Cerebellar nuclear complex (tissue), 1 donor: ENCODE measurements at places on chromosomes 6 and 20.

DNA sequence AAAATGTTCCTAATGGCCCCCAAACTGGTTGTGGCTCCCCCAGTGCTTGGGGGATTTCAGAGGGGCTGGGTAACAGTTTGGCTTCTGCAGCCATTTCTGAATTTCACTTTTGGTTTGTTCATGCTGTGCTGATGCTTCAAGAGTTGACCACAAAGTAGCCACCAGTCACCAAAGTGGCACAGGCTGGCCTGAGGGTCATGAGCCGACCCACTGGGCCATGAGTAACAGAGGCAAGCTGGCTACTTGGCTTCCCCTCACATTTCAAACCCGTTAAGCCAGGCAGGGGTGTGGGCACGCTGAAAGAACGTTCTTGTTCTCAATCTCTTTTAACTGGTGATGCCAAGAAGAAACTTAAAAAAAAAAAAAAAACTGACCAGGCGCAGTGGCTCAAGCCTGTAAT, 15.1 kb upstream of the NXT1 start:
- no peak for DNase-seq

DNA sequence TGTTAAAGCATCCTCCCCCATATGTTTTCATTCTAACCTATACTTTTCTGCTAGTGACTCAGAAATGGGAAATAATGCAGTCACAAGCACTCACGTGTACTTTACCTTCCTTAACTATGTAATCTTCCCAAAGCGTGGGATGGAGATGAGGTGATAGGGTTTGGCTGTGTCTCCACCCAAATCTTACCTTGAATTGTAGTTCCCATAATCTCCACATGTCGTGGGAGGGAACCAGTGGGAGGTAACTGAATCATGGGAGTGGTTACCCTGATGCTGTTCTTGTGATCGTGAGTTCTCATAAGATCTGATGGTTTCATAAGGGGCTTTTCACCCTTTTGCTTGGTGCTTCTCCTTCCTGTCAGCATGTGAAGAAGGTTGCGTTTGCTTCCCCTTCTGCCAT, 35.4 kb downstream of the AGPAT4 start:
- DNase-seq: no peak

DNA sequence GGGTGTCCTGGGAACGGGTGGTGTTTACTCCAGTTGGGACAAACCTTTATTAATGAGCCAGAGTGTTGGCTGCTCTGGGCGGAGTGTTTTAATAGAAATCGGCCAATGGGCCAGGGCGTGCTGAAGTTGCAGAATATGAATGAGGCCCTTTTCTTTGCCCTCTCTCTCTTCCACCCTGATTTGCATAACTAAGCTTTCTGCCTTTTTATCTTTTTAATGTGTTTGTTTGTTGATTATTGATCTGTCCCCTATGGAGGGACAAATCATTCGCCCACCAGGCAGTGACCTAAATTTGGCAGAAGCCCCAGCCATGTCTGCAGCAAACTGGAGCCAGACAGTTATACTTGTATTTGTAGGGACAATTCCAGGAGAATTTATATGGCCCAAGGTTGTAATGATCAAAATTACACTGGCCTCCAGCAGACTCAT, 420.9 kb downstream of the PREX1 start:
- DNase-seq: no peak

DNA sequence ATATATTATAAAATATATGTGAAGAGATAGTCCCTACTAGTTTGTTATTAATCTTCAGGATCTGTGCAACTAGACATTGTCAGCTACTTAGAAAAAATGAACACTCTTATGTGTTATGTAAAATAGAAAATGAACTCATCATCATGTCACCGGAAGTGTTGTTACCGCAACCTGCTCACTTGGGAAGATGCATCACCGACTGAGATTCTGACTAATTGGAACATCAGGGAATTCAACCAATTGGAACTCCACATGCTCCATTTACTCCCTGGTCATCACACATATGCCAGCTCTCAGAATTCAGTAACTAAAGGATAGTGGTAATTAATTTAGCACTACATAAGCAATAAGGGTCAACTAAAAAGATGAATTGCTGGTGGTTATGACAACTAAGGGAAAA, 16.7 kb upstream of the B3GAT2 start:
- no peak for DNase-seq

DNA sequence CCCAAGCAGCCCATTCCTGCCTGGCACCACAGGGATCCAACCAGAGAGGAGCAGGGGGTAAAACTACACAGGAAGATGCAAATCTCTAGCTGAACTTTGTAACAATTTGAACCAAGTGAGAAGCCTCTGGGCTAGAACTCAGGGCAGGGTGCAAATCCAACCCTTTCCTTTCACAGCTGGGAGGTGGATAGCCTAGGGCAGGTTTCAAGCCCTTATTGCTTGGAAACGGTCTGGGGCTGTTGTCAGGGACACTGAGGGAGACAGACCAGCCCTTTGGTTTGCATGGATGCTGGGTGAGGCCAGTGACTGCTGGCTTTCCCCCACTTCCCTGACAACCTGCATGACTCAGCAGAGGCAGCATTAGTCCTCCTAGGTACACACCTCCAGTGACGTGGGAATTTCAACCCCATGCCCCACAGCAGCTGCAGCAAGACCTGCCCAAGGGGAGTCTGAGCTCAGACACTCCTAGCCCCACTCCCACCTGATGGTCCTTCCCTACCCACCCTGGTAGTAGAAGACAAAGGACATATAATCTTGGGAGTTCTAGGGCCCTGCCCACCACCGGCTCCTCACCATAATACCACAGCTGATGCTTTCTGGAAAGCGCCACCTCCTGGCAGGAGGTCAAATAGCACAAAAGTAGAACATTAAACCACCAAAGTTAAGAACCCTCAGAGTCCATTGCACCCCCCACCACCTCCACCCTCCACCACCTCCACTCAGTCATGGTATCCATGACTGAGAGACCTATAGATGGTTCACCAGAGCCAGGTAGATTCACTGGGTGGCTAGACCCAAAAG, 797.7 kb upstream of the MAN1A1 start:
- DNase-seq: no peak

DNA sequence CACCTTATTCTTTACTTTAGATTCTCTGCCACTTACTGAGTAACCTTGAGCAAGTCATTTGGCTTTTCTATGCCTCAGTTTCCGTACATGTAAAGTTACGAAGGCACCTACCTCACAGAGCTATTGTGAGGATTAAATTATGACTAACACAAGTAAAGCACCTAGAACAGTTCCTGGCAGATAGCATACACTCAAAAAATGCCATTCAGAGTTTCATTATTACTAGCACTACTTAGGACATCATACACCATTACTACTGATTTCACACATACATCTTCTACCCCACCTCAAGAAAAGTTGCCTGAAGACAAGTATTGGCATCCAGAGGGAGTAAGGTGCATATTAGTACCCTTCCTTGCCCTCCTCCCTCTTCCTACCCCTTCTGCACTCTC, 107.8 kb downstream of the OGFRL1 start:
- DNase-seq: no peak

GRCh38 chr20:63087872-63088680, 81.3 kb upstream of the BHLHE23 start:
- no peak for DNase-seq
